EL (cell line): ENCODE measurements at places on chromosomes 1 and 21.

DNA sequence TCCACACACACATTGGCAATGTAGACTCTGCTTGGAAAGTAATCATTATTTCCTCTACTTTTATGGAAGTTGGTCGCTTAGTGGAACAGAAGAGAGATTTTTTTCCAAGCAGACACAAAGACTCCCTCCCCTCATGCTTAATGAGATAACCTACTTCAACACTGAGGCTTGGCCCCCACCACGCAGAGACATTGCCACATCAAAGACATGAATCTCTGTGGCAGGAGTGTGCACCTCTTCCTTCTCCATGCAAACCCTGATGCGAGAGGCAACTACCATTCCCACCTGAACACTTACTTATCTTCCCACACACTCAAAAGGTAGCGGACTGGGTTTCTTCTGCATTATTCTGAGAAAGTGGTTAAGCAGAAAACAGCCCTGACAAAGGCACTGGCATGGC, 37.3 kb upstream of the LPAR3 start:
- DNase-seq: no peak

GRCh38 chr1:58266242-58266641, 280.3 kb downstream of the OMA1 start:
- no peak for DNase-seq

DNA sequence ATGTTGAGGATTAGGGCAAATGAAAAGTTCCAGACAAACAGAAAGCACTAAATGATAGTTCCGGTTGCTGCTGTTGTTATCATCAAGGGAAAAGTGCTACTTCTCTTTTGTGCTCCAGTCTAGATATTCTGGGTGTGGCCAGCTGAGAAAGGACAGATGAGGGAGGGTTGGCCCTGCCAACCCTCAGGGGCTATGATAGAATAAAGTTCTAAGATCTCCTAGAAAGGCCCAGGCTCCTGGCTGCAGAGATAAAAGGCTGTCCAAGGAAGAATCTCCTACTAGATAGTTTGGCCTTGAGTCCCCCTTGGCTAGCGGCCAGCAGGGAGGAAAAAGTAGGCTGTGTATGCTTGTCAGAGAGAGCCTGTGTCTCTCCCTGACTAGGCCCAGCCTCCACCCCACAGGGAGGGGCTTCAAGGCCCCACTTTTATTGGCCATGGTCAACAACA, 31.5 kb downstream of the RIMS3 start:
- DNase-seq: no peak

DNA sequence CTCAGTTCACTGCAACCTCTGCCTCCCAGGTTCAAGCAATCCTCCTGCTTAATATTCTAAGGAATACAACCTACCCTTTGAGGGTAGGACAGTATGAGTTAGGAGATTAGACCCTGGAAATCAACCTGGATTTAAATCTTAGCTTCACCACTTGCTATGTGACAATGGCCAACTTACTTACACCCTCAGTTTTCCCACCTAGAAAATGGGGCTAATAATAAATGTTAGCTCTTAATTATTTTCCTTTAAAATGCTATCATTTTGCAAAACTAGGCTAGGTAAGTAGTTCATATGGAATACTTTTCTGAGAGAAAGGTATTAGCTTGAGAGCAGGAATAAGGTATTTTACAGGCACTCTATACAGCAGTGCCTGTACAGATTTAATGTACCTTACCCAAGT, 110.8 kb downstream of the PHTF1 start:
- no peak for DNase-seq

GRCh38 chr1:230549625-230550024, 92.7 kb upstream of the COG2 start:
- no peak for DNase-seq

- no peak for DNase-seq
These were observed 15.4 kb upstream of the VSIG8 start for GRCh38 chr1:159877695-159878444.

- peak; percentile 92 for DNase-seq
These were observed 199.3 kb upstream of the TMEM51 start for GRCh38 chr1:14954210-14954609.

DNA sequence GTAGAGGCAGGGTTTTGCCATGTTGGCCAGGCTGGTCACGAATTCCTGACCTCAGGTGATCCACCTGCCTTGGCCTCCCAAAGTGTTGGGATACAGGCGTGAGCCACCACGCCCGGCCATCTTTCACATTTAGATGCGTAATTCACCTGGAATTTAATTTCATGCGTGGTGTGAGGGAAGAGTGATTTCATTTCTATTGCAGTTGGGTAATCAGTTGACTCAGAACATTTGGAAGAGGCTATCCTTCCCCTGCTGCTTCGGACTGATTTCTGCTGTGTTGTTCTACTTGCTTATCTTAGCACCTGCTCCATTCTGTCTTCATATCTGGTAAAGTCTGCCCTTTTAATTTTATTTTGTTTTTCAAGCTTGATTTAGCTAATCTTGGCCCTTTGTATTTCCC, 19.1 kb downstream of the DIP2A start:
- no peak for DNase-seq

DNA sequence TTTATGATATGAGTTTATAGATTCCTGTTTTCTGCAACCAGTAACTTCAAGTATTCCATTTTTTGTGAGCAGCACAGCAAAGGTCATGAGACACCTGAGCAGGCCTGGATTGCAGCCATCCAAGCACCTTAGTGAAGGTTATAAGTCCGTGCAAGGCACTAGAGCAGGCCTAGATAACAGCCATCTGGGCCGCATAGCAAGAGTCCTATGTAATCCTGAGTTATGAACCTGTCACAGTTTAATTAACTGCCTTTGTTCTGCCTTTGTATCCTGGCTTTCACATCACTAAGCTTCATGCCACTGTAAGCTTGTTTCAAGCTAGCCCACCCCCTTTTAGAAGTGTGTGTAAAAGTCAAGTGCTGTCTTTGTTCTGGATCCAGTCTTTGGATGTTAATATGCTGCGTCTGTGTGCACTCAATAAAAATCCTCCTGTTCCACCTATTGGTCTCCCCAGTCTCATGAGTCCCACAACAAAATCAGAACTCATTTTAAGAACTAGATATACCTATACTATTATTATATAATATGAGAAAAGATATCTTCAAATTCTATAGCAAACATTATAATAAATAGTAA, 556.2 kb upstream of the CHRM3 start:
- no peak for DNase-seq

DNA sequence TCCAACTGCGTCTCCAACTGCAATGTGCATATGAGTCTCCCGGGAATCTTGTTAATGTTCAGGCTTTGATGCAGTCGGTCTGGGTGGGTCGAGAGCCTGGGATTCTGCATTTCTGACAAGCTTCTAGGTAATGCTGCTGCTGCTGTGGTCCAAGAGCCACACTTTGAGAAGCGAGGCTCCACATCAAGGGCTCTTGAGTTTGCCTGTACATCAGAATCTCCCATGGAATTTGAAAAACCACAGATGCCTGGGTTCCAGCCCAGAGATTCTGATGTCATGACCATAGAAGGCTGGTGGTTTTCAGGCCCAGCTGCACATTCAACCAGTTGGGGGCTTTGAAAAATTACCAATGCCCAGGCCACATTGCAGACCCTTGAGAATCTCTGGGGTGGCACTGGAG, 93.9 kb upstream of the TARDBP start:
- DNase-seq: peak; percentile 33

DNA sequence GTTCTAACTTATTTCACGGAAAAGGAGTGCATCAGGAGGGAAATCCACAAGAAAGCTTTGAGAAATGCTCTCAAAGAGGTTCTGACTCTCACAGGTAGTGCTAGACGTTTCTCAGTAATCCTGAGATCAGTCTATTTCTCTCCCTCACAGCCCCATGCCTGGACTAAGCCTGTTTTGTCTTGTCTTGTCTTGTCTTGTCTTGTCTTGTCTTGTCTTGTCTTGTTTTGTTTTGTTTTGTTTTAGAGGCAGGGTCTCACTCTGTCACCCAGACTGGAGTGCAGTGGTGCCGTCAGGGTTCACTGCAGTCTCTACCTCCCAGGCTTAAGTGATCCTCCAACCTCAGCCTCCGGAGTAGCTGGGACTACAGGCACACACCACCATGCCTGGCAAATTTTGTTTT, 133.3 kb upstream of the SGIP1 start:
- no peak for DNase-seq

DNA sequence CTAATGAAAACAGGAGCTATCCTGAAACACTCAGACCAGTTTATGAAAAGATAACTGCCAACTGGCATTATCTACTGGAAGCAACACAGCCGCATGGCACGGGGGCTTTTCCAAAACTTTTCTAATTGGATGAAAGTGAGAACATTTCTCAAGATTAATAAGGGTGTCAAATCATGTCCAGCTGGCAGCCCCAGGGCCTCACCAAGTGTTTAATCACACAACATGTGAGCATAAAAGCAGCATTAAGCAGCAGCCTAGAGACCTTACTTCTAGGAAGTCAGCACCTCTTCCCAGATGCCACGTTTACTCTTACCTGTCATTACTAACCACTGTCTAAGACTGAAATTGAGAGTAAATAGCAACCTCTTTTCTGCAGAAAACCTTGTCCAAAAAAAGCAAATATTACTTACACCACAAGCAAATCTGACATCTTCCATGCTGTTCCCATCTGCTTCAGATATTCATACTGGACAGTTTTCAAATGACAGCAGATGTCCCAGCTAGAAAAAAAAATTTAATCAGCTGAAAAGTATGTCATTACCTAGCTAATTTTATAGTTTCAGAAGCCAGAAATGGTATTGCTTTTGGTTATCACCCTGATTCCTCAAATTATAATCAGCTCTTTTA, 341.5 kb upstream of the ZP4 start:
- no peak for DNase-seq

GRCh38 chr1:84103197-84103992, 40.7 kb upstream of the PRKACB start:
- peak; percentile 90 for DNase-seq

DNA sequence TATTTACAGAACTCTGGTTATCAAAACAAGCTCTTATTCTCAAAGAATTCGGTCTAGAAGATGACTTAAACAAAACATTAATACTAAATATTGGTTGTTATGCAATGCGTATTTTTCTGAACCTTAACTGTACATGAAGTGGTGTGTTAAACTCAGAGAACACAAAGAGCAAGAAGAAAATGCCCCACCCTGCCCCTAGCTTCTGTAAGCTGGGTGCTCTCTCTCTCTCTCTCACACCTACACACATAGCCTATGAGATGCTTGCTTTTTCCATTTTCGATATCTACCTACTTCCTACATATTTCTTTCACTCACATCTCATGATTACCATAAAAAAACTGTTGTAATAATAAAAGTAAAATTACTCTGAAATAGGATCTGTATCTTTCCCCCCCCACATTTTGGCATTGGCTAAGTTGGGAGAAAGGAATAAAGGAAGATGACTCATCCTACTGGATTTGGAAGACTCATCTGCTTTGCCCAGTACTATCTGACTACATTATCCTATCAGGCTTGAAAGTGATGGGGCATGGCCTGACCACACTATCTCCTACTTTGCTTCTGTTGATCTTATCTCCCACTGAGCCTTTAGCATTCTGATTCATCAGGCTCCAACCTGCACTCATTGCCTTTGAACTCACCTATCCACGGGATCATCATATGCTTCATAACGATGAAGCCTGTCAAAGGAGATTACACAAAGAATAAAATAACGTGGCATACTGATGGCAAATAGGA, 2.9 kb downstream of the CRYZ start:
- peak; percentile 80 for DNase-seq

- DNase-seq: peak; percentile 13
These were observed 96.9 kb downstream of the ADSS2 start for GRCh38 chr1:244354810-244355278.

DNA sequence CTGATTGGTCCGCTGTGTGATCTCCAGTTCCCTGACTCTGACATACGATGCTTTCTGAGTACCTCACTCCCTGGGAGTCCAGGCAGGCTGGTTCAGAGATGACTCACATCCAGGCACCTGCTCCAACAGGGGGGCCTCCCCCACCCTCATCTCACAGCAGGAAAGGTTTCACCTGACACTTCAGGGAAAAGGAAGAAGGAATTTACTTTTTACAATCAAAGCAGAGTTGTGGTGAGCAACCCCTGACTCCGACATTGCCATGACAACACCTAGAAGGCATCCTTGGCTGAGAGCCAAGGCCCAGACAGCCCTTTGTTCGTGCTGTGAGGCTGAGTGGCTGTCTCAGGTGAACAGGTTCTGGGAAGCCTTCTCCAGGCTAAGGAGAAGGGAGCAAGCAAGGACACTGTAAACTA, 164.6 kb upstream of the GJB5 start:
- no peak for DNase-seq

GRCh38 chr1:184194236-184194635, 142.7 kb downstream of the TSEN15 start:
- no peak for DNase-seq

- peak; percentile 65 for DNase-seq
These were observed 345.1 kb upstream of the SNX7 start for GRCh38 chr1:98316286-98316905.

GRCh38 chr1:190957565-190957964, 479.9 kb upstream of the BRINP3 start:
- peak; percentile 1 for DNase-seq

GRCh38 chr1:11407301-11407994, 71.5 kb upstream of the DISP3 start:
- no peak for DNase-seq

DNA sequence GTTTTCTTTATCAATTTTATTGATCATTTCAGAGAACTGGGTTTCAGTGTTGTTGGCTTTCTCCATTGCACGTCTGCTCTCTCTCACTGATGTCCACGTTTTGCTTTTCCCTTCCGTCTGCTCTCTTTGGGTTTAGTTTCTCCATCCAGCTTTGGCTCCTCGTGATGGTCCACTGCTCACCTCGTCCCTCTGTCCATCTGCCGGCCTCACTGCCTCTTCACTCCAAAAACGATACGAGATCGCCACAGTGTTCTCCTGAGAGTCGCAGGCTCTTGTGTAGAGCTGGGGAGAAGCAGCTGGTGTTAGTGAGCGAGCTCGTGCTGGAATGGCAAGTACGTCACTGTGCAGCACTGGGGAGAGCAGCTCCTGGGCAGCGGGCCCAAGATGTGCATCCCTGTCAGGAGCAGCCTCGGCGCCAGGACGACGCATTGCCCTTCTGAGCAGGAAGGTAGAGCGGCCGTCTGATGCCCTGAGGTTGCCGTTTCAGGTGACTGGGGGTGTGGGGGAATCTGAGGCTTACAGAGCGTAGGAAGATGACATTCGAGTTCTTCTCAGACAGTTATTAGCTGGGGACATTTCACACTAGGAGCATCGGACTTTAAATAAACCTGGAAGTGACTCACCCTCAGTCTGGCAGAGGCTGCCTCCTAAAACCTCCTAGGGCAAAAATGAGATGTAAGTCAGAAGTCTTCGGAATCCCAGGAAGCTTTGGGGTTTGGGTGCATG, 31.4 kb upstream of the PCBP3 start:
- DNase-seq: peak; percentile 67

DNA sequence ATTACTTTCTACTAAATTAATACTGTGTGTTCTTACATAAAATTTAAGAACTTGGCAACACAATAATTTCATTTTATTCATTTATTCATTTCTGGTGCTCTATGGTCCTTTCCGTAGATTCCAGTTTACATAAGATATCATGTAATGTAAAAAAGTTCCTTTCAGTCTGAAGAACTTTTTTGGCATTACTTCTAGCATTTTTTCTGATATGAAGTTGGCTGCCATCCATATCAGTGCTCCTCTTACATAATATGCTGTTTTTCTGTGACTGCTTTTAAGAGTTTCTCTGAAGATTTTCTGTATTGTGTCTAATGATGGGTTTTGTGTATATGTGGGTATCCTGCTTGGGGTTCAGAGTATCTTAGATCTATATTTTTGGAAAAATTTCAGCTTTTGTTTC, 34.8 kb downstream of the LIN9 start:
- DNase-seq: no peak

GRCh38 chr21:31447505-31447904, 103.4 kb upstream of the TIAM1 start:
- peak; percentile 51 for DNase-seq

- DNase-seq: no peak
These were observed 100.0 kb downstream of the PLPPR5 start for GRCh38 chr1:98904684-98905083.

- DNase-seq: peak; percentile 58
These were observed 2.8 kb upstream of the SEC22B start for GRCh38 chr1:120178799-120179756.
